GM03348 (cell line): ENCODE measurements at places on chromosomes 5 and 9.

- DNase-seq: peak; percentile 76
These were observed 218.0 kb downstream of the MAN2A1 start for GRCh38 chr5:109907731-109908130.

DNA sequence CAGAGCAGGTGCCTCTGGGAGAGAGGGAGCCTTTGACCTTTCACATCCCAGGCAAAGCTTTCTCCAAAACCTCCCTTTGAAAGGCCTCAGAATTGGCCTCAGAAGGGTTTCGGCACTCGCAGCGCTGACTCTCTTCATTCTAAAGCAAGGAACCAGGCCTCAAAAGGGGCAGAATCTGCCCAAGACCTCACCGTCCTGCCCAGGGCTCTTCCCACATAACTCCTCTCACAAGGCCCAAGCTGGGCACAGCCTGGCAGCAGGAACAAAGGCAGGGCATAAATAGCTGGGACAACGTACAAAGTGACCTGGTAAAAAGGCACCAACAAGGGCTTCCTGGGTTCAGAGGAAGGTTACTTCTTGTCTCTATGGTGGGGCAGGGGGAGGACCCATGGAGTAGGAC is 166.3 kb upstream of the FSTL4 start:
- DNase-seq: no peak

DNA sequence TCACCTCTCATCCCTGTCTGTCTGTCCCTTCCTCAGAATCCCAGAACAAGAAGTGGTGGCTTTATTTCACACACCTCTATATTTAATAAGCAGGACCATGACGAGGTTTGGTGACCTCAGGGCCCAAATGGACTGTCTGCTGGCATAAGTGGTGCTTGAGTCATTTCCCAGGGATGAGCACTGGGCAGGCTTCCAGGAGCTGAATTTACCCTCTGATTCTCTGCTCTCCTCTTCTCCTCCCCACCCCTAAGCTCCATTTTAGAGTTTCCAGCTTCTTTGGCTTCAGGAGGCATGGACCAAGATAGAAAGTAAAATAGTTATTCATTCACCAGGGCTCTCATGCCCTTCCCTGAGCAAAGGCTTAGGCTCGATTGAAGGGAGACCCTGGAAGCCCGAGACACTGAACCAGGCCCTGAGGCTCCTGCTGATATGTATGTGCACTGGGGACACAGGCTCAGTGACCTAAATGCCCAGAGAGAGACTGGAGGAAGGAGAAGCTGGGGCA is 69.1 kb downstream of the PPARGC1B start:
- peak; percentile 94 for DNase-seq

GRCh38 chr5:145855763-145856267 is 17.0 kb downstream of the GRXCR2 start:
- DNase-seq: no peak

DNA sequence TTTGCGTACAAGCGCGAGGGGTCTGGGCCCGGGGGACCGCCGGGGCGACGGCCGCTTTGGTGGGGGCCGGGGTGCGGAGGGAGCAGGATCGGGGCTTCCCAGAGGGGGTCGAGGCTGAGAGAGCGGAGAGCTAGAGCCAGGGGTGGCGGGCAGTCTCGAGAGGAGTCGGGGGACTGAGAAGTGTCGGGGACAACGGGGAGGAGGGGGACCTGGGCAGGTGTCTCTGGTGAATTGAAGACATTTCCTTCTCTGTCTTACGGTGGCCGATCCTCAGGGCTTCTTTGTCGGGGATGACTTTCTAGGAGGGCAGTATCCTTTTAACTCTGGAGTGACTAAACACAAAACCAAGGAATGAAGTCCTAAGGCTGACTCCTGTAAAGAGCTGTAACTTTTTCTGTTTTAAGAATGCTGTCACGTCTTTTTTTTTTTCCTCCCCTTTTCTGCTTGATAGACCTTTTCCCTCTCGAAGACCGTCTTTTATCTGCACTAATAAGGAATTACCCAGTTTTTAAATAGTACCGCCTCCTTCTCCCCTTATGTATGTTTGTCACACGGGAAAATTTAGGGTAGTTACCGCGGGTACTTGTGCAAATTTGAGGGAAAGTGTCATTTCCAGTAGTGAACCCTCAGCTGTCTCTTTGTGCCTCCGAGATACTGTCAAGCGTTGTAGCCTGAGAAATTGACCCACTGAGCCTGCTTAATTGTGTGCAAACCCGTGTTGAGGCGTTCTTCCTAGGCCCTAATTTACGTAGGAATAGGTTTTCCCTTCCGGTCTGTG is 822 bp downstream of the DENND4C start:
- DNase-seq: peak; percentile 8

DNA sequence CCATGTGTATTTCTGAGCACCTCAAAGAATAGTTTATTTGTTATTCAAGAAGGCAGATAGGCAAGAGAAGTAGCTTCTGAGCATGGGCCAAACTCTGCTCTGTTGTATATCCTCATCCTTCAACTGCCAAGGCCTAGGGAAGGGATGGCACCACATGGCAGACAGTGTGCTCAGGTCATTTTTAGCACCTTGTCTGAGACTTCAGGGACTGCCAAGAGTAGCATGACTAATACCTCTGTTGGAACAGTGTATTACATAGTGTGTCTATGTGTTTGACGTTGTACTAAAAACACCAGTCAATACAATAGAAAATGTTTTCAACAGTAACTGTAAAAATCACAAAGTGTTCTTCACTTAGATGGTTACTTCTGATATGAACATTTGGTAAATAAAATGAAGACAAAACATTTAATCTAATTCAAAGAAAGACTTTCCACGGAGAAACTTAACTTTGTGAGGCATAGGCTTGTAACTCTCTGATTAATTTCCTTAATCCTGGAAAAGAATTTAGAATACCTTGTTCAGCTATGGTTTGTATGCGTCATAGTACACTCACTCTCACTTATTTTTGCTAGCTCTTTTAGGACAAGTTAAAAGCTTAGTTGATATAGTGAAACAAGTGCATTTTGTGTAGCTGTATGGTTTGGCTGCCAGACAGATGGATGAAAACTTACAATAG is 318.4 kb upstream of the RIOK2 start:
- no peak for DNase-seq

DNA sequence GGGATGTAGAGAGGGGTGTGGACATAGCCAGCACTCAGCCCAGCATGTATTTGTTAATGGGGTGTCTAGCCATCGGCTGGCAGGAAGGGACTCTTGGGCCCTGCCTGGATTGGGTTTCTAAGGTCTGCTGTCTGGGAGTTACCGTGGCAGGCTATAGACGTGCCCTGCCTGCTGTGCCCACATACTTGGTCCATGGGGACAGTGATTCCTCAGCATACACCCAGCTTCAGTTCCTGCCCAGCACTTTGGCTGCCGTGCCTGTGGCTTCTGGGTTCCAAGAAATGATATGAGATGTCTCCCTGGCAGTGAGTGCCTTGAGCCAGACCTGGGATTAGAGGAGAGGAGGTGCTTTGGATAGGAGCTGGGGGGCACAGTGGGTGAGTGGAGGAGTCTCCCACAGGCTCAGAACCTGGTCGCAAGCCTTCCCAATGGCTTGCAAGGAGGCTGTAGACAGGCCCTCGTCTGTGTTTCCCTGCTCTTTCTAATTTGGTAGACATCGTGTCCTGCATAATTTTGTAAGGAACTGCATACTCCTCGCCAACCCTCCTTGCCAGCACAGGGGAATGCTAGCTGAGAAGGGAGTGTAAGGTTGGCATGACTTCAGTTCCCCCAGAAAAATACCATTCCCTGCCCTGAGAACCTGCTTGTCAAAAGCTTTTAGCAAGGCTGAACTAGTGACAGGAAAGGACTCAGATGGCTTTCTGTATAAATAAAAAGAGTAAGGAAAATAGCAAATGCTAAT is 287.9 kb downstream of the ZSWIM6 start:
- DNase-seq: no peak

DNA sequence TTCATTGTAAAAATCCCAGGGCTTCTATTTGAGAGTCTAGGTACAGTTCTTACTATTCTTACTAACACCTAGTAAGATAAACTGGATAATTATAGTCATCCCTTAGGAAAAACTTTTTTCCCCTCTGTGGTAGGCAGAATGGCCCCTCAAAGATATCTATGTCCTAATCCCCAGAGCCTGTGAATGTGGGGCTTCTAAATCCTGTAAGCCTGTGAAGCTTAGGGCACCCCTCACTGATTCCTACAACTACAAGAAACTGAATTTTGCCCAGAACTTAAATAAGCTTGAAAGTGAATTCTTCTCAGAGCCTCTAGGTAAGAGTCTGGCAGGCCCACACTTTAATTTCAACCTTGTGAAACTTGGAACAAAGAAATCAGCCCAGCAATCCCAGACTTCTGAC is 130.1 kb upstream of the ACOT12 start:
- no peak for DNase-seq

GRCh38 chr9:88233091-88233490 is 94.8 kb upstream of the SPATA31C2 start:
- DNase-seq: no peak

GRCh38 chr5:22249209-22249729 is 603.9 kb downstream of the CDH12 start:
- no peak for DNase-seq

DNA sequence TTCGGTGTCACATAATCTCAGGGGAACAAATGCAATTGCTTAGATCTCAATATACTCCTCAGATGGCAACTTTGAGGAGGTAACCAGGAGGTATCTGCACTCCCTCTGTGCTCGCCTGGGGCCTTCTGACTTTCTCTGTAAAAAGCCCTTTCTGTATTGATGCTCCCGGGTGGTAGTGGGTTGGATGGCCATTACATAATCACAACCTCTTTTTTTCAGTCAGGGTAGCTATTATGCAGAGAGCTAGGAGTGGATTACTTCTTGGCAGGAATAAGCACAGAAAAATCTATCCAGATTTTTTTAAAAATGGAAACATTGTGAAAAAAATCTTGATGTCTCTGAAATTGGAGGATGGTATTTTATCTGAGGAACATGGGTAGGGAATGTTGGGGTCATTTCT is 116.6 kb downstream of the SH3GL2 start:
- DNase-seq: no peak

DNA sequence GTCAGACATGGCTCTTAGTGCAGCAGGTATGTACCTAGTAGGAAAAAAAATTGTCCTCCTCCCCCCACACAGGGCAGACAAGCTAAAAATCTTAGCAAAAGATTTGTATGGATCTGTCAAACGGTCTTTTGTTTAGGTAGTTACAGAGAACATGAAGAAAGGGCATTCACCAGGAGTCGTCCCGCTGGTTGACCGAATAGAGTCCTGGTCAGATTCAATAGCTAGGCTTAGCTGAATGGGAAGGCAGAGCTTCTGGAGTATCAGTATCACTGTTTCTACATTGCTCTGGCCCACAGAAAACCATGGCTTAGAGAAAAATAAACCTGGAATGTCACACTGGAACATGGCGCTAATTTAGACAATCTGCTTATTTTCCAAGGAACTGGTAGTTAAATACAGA is 642.3 kb downstream of the PTPRD start:
- no peak for DNase-seq
